Pons (tissue), 1 donor: ENCODE measurements at places on chromosomes 1 and 21.

GRCh38 chr1:219042769-219043168, 130.9 kb upstream of the LYPLAL1 start:
- DNase-seq = no peak

DNA sequence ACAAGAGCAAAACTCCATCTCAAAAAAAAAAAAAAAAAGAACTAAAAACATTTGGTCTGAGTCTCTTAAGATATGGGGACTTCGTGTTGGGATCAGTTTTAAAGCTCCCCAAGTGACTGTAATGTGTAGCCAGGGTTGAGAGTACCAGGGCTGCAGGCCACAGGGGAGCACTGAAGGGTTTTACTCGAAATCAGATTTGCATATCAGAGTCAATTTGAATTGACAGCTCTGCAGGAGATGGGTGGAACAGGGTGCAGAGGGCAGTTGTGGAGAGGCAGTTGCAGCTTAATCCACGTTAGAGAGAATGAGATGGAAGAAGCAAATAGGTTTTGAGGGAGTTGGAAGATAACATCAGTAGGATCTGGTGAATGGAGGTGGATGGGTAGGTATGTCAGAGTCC, 20.6 kb upstream of the ELOA start:
- no peak for DNase-seq

- DNase-seq = no peak
Measured at GRCh38 chr1:247468481-247469140, 10.7 kb upstream of the OR2B11 start.

GRCh38 chr1:54453022-54453421, 46.8 kb upstream of the SSBP3 start:
- DNase-seq = no peak

- DNase-seq = no peak
Measured at GRCh38 chr1:56901716-56902115, 47.1 kb downstream of the C8A start.
